ENCODE measurements at places on chromosomes 3 and 15.
A peak's percentile ranks its signal among the peaks of the same experiment; 100 is the strongest.

DNA sequence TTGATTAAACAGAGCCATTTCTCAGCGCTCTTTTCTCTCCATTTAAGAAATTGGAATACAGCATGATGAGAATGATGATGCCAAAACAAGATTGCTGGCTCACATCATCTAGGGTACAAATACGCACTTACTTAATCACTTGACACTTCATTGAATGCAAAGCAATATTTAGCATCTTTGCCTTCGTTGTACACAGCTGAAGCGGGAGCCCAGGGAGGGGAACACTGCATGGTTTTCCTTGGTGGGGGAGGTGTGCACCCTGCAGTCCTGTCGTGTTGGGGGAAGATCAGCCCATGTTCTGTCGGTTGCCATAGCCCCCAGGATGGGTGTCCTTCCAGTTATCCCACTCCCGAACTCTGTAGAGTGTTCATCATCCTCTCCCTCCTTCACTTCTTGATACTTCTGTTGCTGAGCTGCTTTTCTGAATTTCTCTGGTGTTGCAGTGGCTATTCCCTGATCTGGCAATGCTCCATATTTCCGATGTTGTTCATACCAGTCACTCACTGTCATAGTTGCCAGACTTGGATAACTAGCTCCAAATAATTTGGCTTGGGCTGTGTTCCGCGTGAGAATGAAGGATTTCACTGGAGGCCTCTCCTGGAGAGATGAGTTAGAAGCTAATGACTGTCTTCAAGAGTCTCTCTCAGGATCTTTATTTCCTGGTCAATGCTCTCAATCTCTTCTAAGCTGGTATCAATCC is 50.1 kb upstream of the DYNC1LI1 start:
- no peak for DNase-seq

GRCh38 chr3:15040844-15041243 is 24.3 kb downstream of the MRPS25 start:
- no peak for DNase-seq

GRCh38 chr3:65742914-65743313 is 295.8 kb downstream of the MAGI1 start:
- DNase-seq = no peak

GRCh38 chr3:24160424-24161095 is 215.5 kb downstream of the NR1D2 start:
- DNase-seq = no peak

GRCh38 chr3:85838921-85839320 is 880.1 kb downstream of the CADM2 start:
- DNase-seq = no peak

DNA sequence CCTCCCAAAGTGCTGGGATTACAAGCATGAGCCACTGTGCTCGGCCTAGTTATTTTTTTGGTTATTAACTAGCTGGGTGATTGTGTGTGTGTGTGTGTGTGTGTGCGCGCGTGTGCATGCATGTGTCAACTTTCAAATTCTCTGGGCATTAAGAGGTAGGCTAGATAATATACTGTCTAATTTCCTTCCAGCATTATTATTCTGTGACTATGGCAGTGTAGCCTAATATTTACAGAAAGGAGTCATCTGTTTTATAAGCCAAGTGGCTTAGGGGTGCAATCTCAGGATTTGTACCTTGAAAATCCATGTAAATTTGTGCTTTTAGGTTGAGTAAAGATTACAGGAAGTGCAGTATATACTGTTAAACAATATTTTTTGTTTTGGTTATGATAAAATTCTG is 85.1 kb upstream of the ZBTB20 start:
- no peak for DNase-seq

DNA sequence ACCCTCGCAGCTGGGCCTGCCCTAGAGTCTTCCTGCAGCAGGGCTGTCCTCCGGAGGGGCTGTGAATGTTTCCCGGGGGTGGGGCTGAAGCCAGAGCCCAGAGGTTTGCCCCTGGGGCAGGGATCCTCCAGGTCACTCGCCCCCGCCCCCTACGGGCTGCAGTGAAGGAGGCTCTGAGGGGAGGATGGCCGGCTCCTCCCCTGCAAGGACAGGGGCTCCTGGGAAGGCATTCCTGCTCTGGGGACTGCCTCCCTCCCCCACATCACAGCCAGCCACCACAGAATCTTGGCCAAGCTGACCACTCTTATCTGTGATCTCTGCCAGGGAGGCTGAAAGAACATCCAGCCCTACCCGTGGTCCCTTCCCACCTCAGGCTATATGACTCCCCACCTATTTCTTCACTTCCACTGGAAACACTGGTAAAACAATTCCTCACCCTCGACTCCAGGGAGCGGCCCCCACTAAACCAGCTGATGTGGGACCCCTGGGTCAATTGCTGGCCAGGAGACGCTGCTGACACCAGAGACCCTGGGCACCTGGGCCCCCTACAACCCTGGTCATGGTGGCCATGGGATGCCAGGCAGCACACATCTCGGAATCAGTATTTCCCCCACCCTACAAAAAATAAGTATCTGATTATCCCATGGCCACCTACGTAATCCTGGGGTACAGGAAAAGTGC is 66.0 kb downstream of the HMCES start:
- no peak for DNase-seq

- peak; percentile 42 for DNase-seq
Observed at GRCh38 chr3:12323237-12323636, 34.4 kb downstream of the PPARG start.

GRCh38 chr3:17747174-17747889 is 4.9 kb upstream of the TBC1D5 start:
- no peak for DNase-seq

- DNase-seq = no peak
Observed at GRCh38 chr3:122677216-122677615, 3.4 kb upstream of the PARP14 start.

DNA sequence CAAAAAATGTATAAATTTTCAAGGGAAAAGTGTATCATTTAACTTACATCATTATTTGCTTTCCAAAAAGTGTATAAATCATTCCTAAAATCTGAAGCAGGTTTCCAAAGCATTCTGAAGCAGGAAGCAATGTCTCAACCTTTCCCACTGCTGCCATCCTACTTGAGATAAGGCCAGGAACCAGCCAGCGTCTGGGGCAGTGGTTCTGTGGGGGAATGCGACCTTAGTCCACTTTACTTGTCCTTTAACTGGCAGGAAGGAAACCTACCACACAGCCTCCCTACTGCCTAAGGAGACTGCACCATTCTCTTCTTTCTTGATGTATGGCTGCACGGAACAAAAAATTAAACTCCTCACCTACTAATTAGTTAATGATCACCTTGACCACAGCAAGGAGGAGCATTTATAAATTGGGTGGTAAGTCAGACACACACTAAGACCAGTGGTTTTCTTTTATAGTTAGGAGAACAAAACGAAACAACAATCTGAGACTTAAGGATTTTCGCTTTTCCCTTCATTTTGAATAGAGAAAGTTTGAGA is 3.7 kb downstream of the SORD start:
- no peak for DNase-seq

DNA sequence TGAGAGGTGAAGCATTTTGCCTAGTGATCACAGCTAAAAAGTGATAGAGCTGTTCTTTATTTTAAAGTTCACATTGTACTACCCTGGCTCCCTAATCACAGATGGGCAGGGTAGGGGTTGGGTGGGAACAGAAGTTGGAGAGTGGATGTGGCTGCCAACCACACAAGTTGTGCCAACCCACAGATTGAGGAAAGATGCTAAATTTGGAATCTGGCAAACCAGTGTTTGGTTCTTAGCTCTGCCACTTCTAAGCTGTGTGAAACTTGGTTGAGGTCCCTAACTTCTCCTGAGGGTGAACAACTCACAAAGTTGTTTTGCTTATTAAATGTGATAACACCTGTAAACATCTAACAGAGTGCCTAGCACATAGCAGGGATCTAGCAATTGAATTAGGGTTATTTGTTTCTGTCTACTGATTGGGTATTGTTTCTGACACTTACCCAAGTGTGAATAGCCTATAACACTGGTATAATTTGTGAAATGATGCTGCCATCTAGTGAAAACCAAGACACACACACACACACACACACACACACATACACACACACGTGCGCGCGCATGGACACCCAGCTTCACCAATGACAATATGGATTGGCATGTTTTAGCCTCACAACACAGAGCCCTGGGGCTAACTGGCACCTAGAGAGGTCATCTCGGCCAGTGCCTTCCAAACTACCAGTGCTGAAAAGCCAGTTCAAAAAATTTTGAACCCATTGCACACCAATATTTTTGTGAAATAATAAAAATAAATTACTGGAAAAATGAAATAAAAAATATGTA is 25.3 kb downstream of the ADGRG7 start:
- peak; percentile 67 for DNase-seq

GRCh38 chr3:186759231-186759930 is 24.0 kb upstream of the EIF4A2 start:
- DNase-seq = peak; percentile 17

GRCh38 chr3:53585049-53585448 is 90.6 kb downstream of the CACNA1D start:
- peak; percentile 4 for DNase-seq

DNA sequence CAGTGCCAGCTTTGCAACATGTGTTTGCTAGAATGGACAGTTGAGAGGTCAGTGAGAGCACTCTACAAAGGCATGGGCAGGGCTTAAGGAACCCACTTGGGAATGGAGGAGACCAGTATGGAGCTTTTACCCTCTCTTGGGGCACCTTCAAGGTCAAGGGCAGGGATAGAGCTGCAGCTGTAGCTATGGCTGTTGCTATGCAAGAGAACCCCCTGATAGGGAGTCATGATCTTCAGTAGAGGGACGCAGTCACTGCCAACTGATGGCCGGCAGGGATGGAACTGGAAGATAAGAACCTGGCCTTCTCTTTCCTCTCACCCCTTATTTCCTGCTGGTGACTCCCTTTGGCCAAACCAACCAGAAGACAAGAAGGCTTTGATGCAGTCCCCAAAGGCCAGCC is 40.3 kb downstream of the THSD4 start:
- no peak for DNase-seq

DNA sequence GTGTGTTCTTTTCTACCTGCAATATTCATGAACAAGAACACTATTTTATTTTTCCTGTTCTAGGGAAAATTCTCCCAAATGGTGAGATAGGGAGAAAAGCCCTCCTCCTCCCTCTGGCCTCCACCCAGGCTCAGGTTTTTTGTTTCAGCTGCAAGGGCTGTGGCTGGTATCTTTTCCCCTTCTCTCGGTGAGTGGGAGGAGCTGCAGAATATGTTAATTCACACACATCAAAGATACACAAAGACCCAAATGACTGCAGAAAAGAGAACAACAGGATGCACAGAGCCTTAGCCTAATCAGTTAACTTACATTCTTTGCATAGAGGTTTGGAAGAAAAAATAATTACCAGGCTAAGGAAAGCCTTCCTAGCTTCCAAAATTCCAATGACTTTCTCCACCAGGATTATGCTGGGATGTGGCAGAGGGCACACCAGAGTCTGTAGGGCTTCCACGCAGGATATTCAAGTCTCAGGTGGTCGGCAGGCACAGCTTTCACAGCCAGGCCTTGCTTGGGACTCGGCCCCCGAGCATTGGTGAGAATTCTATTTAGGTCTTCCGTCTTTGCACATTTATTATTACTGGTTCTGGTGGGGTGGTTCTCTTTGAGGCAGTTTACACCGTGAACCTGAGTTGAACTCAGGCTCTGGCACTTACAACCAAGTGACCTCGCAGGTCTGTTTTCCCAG is 64.9 kb downstream of the ABHD5 start:
- DNase-seq = no peak

DNA sequence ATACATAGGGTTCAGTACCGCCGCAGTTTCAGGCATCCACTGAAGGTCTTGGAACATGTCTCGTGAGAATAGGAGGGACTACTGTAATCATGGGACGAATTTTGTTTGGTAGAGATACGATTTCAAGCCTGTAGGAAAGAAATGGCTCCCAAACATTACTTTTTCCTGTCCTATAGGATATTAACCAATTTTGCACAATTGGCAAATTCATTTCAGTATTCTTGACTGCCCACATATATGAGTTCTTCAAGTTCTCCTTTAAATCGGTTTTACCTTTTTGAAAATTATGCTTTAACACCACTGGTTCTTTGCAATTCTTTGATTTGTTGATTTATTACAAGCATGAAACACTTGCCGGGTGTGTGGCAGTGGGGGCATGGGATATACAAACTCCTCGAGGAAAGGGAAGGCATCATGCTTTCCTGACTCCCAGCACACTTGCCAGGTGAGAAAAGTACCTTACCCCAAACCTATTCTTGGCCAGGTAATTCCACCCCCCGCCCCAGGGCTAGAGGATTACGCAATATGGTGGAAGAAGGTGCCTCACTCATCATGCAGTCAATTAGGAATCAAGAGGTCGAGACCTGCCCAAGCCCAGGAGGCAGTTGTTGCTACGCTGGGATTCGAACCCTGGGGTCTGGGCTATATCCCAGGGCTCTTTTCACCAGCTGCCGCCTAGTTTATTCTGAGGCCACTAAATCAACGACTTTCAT is 584 bp upstream of the LARS2 start:
- DNase-seq = no peak

GRCh38 chr3:55607844-55608243 is 120.7 kb upstream of the WNT5A start:
- DNase-seq = no peak

- peak; percentile 74 for DNase-seq
Observed at GRCh38 chr3:171829841-171830517, 13.2 kb upstream of the TMEM212 start.

- no peak for DNase-seq
Observed at GRCh38 chr3:156693166-156693565, 18.8 kb downstream of the TIPARP start.

DNA sequence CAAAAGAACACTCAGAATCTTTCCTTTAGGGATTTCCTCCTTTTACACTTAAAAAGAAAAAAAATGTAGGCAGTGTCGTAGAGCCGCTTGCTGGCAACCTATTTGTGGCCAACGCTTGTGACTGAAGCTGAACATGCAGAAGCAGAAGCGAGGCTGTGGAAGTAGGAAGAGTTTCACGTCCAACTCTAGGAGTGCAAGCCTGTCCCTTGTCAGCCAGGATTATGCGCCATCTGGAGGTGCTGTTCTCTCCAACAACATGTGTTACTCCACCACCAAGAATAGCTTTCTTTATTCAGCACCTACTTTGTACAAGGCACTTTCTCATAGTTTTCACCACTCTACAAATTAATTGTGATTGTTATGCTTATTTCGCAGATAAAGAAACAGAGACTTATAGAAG is 223.2 kb upstream of the LMCD1 start:
- peak; percentile 2 for DNase-seq

- DNase-seq = no peak
Observed at GRCh38 chr3:76615719-76616118, 424.2 kb upstream of the ROBO2 start.

GRCh38 chr3:3842356-3842755 is 43.1 kb downstream of the LRRN1 start:
- no peak for DNase-seq

GRCh38 chr3:117136003-117136402 is 426.4 kb downstream of the TUSC7 start:
- no peak for DNase-seq

DNA sequence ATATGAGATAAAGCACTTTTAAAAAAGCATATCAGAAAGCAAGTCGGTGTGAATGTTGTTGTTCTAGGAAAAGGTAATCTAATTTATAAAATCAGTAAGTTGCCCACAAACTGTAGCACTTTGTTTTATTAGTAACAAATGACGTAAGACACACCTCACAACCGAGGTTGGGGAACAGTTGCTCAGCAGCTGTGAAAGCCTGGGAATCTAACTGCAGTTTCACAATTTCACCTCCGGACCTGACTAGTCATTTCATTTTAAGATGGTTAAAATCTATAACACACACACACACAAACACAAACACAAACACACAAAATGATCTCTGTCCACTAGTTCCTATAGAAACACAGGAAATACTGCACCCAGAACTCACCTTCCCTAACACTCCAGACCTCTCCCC is 406.7 kb upstream of the NR2F2 start:
- no peak for DNase-seq

GRCh38 chr3:53238051-53238850 is 17.6 kb downstream of the TKT start:
- peak; percentile 46 for DNase-seq

Data from hematopoietic multipotent progenitor cell treated with erythropoietin and hydrocortisone succinate and interleukin-3 and kit ligand, for 6 days (in vitro differentiated cells).